ENCODE measurements at places on chromosomes 7 and 10.
A peak's percentile ranks its signal among the peaks of the same experiment; 100 is the strongest.

- H3K36me3 ChIP-seq: no peaks in the 10 kb centered on the region
- DNase-seq: no peak
- H3K4me1 ChIP-seq: peaks cover 50% of the 10 kb centered on the region
- H3K27me3 ChIP-seq: no peaks in the 10 kb centered on the region
Measured at GRCh38 chr10:50396491-50397311, 145.4 kb upstream of the ASAH2 start.

DNA sequence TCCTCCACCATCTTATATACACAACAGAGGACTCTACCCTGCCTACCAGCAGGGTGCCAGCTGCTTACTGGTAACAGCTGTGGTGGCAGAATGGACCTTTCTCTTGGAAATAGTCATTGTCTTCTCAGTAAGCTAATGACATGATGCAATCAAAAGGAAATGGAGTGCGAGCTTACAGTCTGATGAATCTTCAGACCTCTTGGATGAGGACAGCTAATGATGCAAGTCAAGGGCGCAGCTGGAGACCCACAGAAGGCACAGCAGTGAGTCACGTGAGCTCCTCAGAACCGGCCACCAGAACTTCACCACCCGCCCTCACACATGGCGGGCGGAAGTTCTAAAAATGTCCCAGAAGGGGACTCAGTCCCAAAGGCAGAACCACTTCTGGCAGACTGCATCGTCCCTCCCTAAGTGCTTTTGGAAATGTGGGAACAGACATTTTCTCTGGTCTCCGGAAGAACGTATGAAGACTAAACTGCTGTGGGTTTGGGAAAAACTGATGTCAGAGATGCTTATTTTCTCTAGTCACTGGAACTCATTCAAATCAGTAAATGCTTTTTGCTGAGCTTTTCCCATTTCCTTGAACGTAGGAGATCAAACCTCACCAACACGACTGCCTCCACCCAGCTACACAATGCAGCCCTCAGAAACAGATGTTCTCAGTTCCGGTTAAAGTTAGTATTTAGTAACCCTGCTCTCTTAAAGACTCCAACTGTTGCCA is 96.4 kb downstream of the FAS start:
- H3K27me3 ChIP-seq: no peaks in the 10 kb centered on the region
- DNase-seq: peak; percentile 92
- H3K36me3 ChIP-seq: no peaks in the 10 kb centered on the region
- peak overlapping the region; percentile 5 for H3K4me3 ChIP-seq

DNA sequence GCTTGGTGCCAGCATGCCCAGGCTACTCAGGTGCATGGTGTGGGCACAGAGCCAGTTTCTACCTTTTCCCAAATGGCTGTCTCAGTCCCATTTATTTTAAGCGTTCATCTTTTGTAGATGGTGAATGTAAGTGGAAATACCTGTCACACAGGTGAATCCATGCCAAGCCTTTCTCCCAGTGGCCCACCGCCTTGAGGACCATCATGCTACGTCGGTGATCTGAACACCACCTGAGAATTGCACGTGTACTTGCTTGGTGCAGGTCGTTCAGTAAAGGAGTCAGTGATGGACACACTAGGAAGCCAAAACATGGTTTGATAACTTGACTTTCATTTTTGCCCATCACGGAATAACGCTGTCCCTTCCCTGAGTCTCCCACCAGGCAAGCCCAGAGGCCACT is 666.7 kb upstream of the FOXK1 start:
- no peak overlapping the region for H3K27ac ChIP-seq
- no peaks in the 10 kb centered on the region for H3K27me3 ChIP-seq
- no peak overlapping the region for H3K4me3 ChIP-seq
- H3K4me1 ChIP-seq: no peaks in the 10 kb centered on the region
- no peaks in the 10 kb centered on the region for H3K36me3 ChIP-seq

GRCh38 chr10:128103229-128103714 is 23.0 kb downstream of the MKI67 start:
- H3K27me3 ChIP-seq: no peaks in the 10 kb centered on the region
- no peak for DNase-seq
- no peak overlapping the region for H3K27ac ChIP-seq
- H3K36me3 ChIP-seq: no peaks in the 10 kb centered on the region

- H3K4me3 ChIP-seq: no peak overlapping the region
- H3K27me3 ChIP-seq: no peaks in the 10 kb centered on the region
- peaks cover 75% of the 10 kb centered on the region for H3K36me3 ChIP-seq
- no peak for DNase-seq
- no peak overlapping the region for H3K27ac ChIP-seq
Measured at GRCh38 chr7:139596626-139597025, 73.1 kb downstream of the CLEC2L start.

GRCh38 chr10:124798364-124798763 is 3.3 kb upstream of the ABRAXAS2 start:
- no peak overlapping the region for H3K4me3 ChIP-seq
- H3K27ac ChIP-seq: no peak overlapping the region
- no peaks in the 10 kb centered on the region for H3K27me3 ChIP-seq
- peaks cover 11% of the 10 kb centered on the region for H3K4me1 ChIP-seq
- no peak for DNase-seq

- no peak overlapping the region for H3K4me3 ChIP-seq
- H3K27ac ChIP-seq: no peak overlapping the region
- no peaks in the 10 kb centered on the region for H3K36me3 ChIP-seq
- H3K4me1 ChIP-seq: peaks cover 13% of the 10 kb centered on the region
- H3K27me3 ChIP-seq: no peaks in the 10 kb centered on the region
Measured at GRCh38 chr7:30335763-30336487, 51.5 kb downstream of the ZNRF2 start.

GRCh38 chr7:53917637-53918036 is 624.5 kb upstream of the VSTM2A start:
- no peak overlapping the region for H3K4me3 ChIP-seq
- no peaks in the 10 kb centered on the region for H3K36me3 ChIP-seq
- no peak for DNase-seq
- no peaks in the 10 kb centered on the region for H3K4me1 ChIP-seq
- H3K27me3 ChIP-seq: no peaks in the 10 kb centered on the region

DNA sequence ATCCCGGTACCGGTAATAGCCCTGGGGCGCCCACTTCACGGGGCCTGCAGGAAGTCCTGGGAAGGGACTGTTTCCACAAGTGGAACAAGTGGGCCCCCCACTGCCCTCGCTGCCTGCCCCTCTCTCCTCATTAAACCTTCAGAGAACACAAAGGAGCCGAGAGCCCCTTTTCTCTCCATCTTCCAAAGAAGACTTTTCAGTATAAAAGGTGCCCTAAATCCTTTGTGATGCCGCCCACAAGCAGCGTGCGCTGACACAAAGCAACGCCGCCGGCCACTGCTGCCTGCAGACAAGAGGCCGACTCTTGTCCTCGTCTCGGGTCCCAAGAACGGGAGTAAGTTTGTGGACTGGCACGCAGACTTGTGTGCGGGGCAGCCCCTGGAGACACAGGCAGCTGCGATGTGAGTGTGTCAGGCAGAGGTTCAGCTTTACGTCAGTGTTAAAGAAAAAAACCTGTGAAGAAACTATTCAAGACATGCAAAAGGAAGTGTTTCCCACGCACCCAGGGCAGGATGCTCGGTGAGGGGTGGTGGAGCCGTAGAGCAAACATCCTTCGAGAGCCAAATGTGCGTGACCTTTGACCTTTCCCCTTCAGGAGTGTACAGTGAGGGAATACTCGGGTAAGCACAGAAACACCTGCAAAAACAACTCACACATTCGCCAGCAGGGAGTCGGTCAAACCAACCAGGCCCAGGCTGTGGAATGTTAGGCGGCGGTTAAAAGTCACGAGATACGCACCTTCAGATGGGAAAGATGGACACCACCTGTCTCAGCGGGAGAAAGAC is 118.2 kb downstream of the VIPR2 start:
- H3K4me1 ChIP-seq: peaks cover 22% of the 10 kb centered on the region
- H3K36me3 ChIP-seq: no peaks in the 10 kb centered on the region
- H3K27me3 ChIP-seq: peaks cover 11% of the 10 kb centered on the region

DNA sequence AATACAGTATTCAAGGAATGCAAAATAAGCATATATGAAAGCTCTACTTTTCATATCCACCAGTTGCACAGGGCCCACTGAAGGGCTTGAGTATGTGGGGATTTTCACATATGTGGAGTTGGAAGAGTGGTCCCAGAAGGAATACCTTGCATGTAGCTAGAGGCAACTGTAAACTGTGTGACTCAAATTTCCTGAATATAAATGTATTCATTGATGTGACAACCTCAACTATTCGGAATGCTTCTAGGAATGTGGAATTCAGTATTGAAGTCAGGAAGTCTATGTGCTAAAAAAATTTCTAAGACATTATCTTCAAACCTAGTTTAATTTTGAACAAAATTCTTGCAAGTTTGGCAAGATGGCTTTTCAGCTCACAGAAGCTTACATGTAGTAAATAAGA is 695.5 kb upstream of the SEMA3D start:
- H3K27ac ChIP-seq: no peak overlapping the region
- H3K4me1 ChIP-seq: no peaks in the 10 kb centered on the region
- no peaks in the 10 kb centered on the region for H3K27me3 ChIP-seq
- H3K36me3 ChIP-seq: no peaks in the 10 kb centered on the region
- no peak for DNase-seq
- no peak overlapping the region for H3K4me3 ChIP-seq

- H3K4me1 ChIP-seq: no peaks in the 10 kb centered on the region
- H3K4me3 ChIP-seq: no peak overlapping the region
- H3K36me3 ChIP-seq: no peaks in the 10 kb centered on the region
- DNase-seq: no peak
- H3K27me3 ChIP-seq: no peaks in the 10 kb centered on the region
Measured at GRCh38 chr10:22308390-22308789, 7.8 kb upstream of the COMMD3 start.

- no peaks in the 10 kb centered on the region for H3K36me3 ChIP-seq
- H3K4me1 ChIP-seq: no peaks in the 10 kb centered on the region
- H3K27ac ChIP-seq: no peak overlapping the region
- DNase-seq: no peak
- no peak overlapping the region for H3K4me3 ChIP-seq
Measured at GRCh38 chr10:131425752-131426533, 114.4 kb upstream of the TCERG1L start.

DNA sequence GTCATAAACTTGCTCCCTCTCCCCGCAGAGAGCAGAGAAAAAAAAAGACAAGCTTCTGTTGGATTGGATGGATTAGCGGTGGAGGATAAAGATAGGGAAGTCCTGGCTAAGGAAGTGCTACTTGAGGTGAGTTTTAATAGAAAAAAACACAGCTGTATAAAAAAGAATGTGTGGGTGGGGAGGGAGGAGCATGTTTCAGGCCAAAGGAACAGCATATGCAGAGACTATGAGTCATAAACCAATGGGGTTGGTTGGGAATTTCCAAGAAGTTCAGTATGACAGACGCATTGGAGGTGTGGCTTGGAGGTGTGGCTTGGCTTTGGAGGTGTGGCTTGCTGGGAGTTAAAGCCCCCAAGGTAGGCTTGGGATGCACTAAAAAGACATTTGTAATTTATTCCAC is 103.0 kb upstream of the LSM8 start:
- no peak overlapping the region for H3K4me3 ChIP-seq
- no peak for DNase-seq
- no peaks in the 10 kb centered on the region for H3K36me3 ChIP-seq
- no peaks in the 10 kb centered on the region for H3K27me3 ChIP-seq

DNA sequence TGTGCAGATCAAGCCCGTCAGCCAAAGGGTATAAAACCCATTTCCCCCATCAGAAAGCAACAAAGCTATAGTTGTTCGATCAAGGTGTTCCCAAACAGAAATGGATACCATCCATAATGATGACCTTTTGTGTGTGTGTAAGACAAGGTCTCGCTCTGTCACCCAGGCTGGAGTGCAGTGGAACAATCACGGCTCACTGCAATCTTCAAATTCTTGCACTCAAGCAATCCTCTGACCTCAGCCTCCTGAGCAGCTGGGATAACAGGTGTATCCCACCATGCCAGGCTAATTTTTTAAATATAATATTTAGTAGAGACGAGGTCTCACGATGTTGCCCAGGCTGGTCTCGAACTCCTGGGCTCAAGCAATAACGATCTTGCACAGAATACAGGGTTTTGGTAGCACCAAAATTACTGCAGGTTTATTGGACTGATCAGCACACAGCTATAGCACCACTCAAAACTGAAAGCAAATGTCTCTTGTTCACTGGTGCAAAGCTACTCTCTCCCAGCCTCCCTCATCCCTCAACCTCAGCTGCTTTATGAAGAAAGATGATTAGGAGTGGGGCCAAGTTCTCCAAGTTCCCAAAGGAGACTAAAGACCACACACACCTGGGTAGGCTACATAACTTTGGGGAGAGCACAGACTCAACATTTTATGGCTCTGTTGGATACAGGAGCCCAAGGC is 80.5 kb downstream of the ABI1 start:
- H3K27me3 ChIP-seq: no peaks in the 10 kb centered on the region
- H3K4me1 ChIP-seq: peaks cover 47% of the 10 kb centered on the region
- H3K36me3 ChIP-seq: no peaks in the 10 kb centered on the region
- H3K27ac ChIP-seq: peak overlapping the region; percentile 78

- no peak overlapping the region for H3K4me3 ChIP-seq
- no peaks in the 10 kb centered on the region for H3K4me1 ChIP-seq
- peaks cover 5% of the 10 kb centered on the region for H3K27me3 ChIP-seq
- no peak overlapping the region for H3K27ac ChIP-seq
- no peaks in the 10 kb centered on the region for H3K36me3 ChIP-seq
Measured at GRCh38 chr7:129561677-129562359, 49.7 kb upstream of the NRF1 start.

GRCh38 chr7:44184206-44184872 is 4.9 kb downstream of the GCK start:
- no peak overlapping the region for H3K27ac ChIP-seq
- no peak for DNase-seq
- H3K27me3 ChIP-seq: no peaks in the 10 kb centered on the region
- no peaks in the 10 kb centered on the region for H3K36me3 ChIP-seq

Measured in suprapubic skin (tissue), 4 donors.